Pancreas (tissue), 10 donors: ENCODE measurements at places on chromosomes 5 and 9. TPM values are rescaled to one million over a fixed set of nuclear protein-coding genes. Genes with fewer than 3 reads are reported as not detected.

DCANP1 gene
- polyA plus RNA-seq, result not detected

TAS2R1 gene
- not detected for polyA plus RNA-seq

PPP1R26 gene
- polyA plus RNA-seq, result 12.9 TPM

FCN2 gene
- not detected for polyA plus RNA-seq

DOLPP1 gene
- 6.2 TPM for polyA plus RNA-seq

RNF44 gene
- 27.5 TPM for polyA plus RNA-seq
